Epithelial cell of proximal tubule (primary cell): ENCODE measurements at places on chromosomes 5 and 9. TPM values are rescaled to one million over a fixed set of nuclear protein-coding genes. Genes with fewer than 3 reads are reported as not detected.

GRCh38 chr5:61089351-61089750, 72.9 kb downstream of the SMIM15 start:
- no peak for DNase-seq

DNA sequence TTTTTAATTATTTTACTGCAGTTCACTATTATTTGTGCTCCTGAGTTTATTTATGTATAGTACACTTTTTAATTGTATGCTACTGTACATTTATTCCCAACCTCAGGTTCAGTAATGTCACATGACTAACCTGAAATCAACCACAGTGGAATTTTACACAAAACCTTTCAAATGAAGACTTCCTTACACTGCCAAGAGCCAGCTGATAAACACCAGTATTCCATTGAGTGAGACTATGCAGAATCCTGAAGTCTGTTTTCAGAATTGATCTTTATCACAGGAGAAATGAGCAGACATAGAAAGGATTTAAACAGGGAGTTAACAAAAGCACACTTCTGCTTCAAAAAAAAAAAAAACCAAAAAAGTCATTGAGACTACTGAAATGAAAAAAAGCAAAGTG, 219.5 kb downstream of the PRR16 start:
- DNase-seq = no peak

The PCDHGB3 gene
- total RNA-seq = 0.14 and 1.1 TPM in 2 replicates

GRCh38 chr9:5939530-5939929, 48.8 kb downstream of the MLANA start:
- DNase-seq = no peak

The ANKRD33B gene
- total RNA-seq = 2.3 and 3.9 TPM in 2 replicates

GRCh38 chr5:135964670-135965320, 10.0 kb upstream of the LECT2 start:
- DNase-seq = no peak

- DNase-seq = no peak
Measured at GRCh38 chr9:109717342-109717741, 62.7 kb upstream of the PALM2AKAP2 start.

The TTF1 gene
- 16.3 and 29.8 TPM in 2 replicates for total RNA-seq

DNA sequence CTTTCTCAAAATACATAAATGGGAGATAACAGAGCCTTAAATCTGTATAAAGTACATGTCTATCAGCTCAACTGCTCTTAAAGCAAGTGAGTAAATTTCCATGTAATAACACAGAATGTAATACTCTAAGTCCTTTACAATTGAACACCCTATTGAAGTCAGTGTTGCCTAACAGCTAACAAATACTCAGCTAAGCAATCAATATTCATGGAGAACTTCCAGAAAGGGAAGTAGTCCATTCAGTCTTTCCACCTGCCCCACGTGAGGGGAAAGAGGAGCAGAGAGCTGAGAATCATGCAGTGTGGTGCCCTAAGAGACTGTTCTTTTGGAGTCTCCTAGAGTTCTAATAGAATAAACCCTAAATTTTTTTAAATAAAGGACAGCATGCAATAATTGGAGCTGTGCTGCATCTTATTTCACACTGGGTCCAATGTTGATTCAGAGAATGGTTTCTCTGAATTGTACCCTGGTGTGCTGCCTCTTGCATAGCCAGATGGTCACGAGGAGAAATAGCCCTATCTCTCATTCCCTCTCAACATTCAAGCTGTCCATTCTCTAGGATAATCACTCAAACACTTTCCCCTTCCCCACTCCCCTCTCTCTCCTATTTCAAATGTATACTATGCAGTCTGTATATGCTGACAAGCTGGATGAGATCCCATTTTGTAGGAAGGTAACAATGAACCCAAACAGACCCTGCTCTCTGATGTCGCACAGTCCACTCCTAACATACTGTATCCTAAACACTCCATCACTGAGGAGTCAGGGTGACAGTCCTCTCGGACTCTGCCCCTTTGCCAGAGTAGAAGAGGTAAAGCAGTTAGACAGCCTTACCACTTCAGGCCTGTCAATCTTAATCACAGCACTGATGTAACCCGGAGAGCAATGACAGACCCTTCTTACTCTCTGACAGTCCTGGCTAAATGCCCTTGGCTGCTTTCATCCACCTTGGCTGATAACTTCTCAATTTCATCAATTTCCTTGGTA, 134.8 kb downstream of the EPB41L4A start:
- DNase-seq = no peak

DNA sequence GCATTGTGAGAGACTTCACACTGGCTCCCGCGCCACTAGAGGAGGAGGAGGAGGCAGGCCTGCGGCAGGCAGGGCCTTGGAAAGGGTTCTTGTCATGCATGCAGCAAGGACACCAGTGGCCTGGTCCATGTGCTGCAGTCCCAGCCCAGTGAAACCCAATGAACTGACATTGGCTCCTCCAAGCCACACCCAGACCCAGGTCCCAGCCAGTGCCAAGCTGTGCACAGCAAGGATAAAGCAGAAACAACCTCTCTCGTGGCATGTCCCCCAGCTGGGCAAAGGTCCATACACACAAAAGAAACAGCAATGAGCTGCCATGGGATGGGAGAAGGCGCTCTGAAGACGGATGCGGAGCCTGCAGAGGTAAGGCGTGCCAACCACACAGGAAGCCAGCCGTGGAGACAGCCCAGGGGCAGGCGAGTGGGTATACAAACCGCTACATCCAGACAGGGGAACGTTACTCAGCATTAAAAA, 89.2 kb downstream of the SEMA4D start:
- no peak for DNase-seq

- DNase-seq = no peak
Measured at GRCh38 chr5:148696187-148697036, 42.1 kb upstream of the HTR4 start.

The CDKN2B gene
- total RNA-seq = 12.3 and 25.9 TPM in 2 replicates

- no peak for DNase-seq
Measured at GRCh38 chr9:21473236-21473635, 8.9 kb downstream of the IFNE start.
